ENCODE measurements at places on chromosomes 4 and X.

GRCh38 chrX:9534686-9535085 is 69.8 kb downstream of the TBL1X start:
- no peak for DNase-seq

DNA sequence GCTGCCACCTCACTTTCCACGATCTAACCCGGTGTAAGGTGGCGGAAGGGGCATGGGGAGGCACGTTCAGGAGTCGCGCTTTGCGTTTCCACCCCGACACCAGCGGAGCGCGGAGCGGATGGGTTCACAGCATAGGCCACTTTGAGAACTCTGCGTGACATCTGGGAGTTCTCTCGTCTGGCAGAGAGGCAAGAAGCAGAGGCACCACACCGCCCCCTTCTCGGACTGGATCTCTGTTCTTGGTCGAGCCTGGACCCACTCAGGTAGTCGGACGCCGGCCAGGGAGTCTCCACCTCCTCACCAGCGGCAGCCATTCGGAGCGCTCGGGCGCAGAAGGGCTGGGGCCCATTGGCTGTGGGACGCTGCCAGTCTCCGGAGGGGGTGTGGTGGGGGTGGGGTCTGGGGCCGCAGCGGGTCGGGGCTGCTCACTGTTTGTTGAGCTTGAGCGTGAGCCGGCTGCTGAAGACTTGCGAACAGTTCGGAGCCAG is at the start of gene DACH2:
Gene DACH2, plus strand, starts transcription at position 428 of the 488 bp plus-strand sequence.
- DNase-seq = peak; percentile 45

- DNase-seq = no peak
Observed at GRCh38 chrX:69143530-69143929, 21.7 kb downstream of the PJA1 start.

- DNase-seq = no peak
Observed at GRCh38 chr4:47842985-47843384, 5.1 kb upstream of the CORIN start.

- no peak for DNase-seq
Observed at GRCh38 chr4:142512161-142512560, 333.9 kb downstream of the INPP4B start.

- DNase-seq = peak; percentile 45
Observed at GRCh38 chr4:109560687-109561461, 828 bp downstream of the MCUB start.

DNA sequence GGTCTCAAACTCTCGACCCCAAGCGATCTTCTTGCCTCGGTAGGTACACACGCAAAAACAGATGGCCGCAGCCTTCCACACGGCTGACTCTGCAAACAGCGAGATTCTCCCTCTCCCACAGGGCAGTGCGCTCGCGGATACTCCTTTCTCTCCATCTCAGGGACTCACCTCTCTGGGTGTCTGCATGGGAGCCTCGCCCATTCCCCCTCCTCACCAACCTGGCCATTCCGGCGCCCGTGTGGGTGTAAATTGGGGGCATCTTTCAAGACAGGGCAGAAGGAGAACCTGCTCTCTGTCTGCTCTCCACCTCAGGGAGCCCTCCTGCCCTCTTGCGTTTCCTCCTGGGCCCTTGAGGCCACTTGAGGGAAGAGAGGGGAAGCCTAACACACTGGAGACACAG is 4.4 kb downstream of the CTAG2 start:
- DNase-seq = no peak

DNA sequence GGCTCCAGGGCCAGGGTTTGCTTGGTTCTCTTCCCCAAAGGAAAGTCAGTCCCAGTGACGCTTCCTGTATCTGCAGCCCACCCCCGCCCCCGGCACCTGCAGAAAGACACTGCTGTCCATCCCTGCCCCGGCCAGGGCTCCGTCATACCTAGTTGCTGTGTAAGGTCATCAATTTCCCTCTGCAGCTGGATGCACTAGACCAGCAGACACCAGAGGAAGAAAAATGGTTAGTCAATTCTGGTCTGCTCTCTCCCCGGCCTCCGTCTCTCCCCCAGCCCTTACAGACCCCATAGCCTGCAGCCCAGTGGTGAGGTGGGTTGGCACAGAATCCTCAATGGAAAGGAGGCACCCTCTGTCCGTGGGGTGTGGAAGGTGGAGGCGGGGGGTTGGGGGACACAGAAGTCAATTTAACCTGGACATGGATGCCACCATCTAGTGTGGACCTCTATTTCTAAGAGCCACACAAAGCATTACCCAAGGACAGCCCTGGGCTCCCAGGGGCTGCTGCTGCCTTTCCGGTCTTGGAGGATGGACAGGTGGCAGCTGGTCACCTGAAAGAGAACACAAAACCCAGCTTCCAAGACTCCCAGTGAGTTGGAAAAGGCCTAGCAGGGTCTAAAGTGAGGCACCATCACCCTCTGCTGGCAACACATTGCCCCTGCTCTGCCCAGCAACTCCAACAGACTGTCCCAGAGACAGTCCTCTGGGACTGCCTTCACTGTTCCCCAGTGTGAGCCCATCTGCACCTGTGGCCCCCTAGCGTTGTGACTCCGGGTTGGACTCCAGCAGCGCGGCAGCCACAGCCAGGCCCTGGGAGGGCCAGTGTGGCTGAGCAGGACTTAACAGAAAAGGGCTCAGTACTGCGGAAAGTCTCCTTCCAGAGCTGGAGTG is 40.2 kb upstream of the NHSL2 start:
- DNase-seq = no peak

- DNase-seq = no peak
Observed at GRCh38 chr4:108926061-108926460, 163.2 kb upstream of the ETNPPL start.

DNA sequence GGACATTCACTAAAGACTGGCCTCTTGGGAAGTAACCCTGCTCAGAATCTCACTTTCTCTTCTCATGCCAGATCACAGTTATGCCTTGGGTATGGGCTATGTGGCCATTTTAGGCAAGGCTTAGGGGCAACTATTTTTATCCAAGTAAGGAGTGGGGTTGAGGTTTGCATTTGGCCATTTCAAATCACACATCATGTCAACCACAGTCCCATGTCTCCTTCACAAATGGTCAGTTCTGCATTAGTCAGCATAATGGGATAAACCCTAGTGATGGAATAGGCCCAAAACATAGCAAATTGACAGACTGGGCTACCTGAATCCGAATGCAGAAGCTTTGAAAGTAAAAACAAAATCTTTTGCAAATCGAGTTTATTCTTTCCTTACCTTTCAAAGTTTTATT is 827 bp upstream of the RTL3 start:
- no peak for DNase-seq

DNA sequence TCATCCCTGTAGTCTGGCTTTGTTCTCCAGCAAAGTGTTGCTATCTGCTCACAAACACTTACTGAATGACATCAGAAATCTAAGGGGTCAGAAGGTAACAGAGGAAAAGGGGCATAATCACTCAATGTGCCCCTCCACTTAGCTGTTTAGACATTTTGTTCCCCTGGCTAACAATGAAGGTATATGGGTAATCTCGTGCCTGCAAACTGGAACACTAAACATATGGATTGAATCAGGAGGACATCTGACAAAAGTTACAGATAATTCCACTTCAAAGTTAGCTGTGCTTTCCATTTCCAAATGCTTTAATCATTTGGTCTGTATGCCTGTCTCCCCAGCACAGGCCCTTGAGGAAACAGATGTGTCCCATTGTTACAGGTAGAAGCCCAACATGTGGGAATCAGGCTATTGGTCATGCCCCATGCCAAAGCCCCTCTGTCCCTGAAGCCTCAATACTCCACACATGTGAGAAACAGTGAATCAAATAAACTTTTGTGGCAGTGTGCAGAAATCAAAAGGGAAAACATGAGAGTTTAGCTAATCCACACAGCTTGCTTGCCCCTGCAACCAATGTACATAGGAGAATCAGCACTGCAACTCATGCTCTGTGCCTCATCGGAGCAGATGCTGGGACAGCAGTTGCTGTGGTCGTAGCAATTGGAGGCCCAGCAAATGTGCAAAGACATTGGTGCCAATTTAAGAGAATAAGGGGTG is 111.7 kb downstream of the RNF150 start:
- DNase-seq = no peak

- DNase-seq = no peak
Observed at GRCh38 chr4:10008609-10009005, 12.7 kb downstream of the SLC2A9 start.

GRCh38 chrX:9940421-9940820 is 26.7 kb upstream of the CLDN34 start:
- DNase-seq = no peak

DNA sequence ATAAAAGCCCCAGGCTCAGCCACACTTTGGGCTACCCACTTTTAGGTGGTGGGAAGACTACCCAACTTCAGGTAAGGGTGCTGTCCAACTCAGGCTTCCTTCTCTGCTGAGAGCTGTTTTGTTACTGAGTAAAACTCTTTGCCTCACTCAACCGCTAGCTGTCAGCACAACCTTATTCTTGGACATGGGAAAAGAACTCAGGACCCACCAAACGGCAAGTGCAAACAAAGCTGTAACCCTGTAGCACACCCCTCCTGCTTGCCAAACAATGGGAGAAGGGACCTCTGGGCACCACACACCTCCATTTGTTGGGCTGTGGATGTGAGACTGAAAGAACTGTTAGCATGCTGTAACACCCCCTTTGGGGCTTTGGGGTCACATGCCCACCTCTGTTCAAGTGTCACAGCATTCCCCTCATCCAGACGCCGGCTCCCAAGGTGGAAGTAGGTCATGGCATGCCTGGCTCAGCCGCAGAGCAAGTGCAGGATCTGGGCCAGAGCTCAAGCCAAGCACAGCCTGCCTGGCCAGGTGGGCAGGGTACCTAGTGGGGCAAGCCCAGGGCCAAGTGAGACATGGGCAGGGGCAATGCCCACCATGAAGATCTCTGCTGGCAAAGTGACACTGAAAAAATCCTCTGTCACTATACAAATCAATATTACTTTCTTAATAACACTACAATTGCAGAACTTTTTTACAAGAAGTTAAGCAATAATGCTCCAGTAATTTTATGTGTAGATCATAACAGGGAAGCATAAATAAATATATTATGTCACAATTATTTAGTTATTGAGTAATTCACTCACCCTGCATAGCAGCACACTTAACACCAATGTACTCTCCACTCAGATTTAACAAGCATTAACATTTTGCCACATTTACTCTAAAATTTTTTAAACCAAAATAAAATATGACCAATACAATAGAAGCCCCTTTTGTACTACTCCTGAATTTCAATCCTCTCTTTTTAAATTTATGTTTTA is 107.2 kb downstream of the TBCK start:
- DNase-seq = no peak

DNA sequence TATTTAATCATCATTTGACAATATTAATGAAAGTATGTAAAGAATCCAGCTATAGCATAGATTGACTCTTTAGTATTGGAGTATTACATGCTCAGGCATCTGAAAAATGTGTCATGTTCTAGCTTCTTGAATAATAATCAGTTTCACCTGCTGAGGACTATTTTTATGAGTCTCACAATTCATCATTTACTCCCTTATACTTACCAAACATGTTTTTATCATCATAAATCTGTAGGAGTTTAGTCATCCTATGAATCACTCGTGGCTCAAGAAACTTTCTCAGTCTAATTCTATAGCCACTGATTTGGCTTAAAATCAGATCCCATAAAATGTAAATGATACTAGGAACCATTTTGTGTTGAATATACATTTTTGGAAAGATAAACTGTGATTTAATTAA is 1616.1 kb downstream of the C4orf33 start:
- no peak for DNase-seq

Measured in CD4-positive, alpha-beta T cell treated with Interleukin-4 for 1 hour (primary cell).